ENCODE measurements at places on chromosomes 4 and X.

DNA sequence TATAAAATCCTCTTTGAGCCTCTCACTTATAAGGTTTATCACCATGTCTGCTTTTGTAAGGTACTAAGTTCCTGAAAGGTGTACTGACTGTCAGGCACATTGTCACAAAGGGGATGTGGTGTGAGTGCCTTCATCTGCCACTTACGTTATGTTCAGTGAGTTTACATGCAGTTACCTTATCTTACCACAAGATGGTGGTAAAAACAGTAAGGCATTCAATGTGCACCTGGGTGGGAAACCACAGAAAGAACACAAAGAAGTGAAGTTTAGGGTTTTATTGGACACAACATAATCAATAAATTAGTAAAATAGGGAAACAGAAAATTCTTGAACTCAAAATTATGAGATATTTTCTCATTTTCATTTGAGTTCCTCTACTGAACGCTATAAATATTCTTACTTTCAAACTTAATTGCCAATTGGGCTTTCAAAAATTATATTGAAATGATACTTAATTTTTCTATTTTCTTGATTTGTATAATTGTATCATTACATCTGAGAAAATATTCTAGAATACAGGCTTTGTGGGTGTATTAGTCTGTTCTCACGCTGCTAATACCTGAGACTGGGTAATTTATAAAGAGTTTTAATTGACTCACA lies 650.8 kb downstream of the PCDH7 start:
- DNase-seq: no peak

- DNase-seq: no peak
Measured at GRCh38 chr4:48227662-48228061, 42.0 kb downstream of the TEC start.

- no peak for DNase-seq
Measured at GRCh38 chr4:87309625-87310024, 13.1 kb downstream of the HSD17B13 start.

DNA sequence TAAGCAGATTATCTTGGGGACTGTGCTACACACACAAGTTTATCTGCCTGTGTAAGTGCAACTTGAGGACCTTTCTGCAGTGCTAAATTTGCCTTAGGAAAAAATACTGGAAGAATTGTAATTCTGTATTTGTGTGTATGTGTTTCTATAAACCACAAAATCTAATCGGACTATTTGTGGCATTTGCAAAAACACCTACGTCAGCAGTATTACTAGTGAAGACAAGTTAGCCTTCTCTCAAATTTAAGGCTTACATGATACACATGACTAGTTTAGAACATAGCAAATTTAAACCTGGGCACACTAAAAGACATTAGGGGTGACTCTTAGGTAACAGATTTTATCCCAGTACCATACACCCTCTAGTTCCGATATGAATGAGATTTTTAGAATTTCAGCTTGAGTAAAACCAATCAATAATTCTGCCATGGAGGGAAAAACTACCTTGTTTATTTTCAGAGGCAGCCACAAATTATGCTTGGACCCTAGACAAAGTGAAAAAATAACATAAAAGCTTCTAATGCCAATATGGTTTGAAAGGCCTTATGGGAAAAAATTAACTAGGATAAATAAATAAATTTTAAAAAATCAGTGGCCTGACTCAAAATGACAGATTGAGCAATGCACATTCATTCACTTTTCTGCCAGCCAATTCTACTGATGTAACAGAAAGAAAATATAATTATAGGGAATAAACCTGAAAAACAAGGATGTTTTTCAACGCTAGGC lies 176.4 kb downstream of the SNCA start:
- DNase-seq: no peak

- DNase-seq: no peak
Measured at GRCh38 chrX:10677490-10677889, 57.1 kb upstream of the MID1 start.

DNA sequence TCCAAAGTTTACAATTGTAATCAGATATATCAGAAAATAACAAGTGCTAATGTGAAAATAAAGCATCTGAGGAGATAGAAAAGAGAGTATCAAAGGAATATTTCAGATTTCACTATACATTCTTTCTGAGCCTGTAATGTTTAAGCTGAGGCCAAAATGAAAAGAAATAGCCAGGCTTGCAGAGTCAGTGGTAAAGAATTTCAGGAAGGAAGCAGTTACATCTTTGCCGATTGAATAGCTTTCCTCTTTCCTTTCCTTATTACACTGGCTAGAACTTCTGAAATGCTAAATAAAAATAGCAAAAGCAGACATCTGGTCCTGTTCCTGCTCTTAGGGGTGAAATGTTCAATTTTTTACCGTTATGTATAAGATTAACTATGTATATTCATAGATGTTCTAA lies 1441.6 kb upstream of the PCDH7 start:
- DNase-seq: no peak

- no peak for DNase-seq
Measured at GRCh38 chr4:101290654-101291053, 56.7 kb downstream of the PPP3CA start.

GRCh38 chr4:92265021-92265420 lies 38.7 kb upstream of the GRID2 start:
- no peak for DNase-seq

DNA sequence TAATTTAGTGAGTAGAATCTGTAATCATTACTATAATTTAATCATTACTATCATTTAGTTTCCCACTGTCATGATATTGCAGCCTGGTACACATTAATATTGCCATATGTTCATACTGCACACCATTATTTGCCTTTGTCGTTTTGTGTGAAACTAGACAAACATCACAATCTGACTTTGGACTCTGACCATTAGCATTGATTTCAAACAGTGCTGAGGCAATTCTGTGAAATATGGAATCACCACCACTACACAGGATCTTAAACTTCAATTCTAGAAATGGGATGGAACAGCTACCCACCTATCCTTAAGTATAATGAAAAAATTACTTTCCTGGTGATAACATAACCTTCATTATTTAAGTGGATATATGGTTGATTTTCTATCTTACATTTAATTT lies 98.3 kb downstream of the SORBS2 start:
- no peak for DNase-seq

DNA sequence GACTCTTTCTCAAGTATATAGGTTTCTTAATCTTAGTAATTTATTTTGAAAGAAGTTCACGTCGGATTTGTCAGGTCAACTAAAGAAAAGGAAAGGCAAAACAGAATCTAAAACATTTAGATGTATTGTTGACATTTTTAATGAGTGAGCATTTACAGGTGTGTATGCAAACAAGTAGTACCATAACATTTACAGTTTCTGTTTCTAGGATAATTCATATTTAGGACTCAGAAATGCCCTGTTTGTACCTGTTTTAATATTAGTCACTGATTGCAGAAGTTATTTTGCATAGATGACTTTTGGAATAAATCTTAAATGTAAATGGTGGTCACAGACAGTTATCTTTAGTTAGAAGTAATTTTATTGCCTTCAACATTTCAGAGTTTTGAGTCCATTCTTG lies 151.3 kb upstream of the NUDT6 start:
- DNase-seq: no peak

DNA sequence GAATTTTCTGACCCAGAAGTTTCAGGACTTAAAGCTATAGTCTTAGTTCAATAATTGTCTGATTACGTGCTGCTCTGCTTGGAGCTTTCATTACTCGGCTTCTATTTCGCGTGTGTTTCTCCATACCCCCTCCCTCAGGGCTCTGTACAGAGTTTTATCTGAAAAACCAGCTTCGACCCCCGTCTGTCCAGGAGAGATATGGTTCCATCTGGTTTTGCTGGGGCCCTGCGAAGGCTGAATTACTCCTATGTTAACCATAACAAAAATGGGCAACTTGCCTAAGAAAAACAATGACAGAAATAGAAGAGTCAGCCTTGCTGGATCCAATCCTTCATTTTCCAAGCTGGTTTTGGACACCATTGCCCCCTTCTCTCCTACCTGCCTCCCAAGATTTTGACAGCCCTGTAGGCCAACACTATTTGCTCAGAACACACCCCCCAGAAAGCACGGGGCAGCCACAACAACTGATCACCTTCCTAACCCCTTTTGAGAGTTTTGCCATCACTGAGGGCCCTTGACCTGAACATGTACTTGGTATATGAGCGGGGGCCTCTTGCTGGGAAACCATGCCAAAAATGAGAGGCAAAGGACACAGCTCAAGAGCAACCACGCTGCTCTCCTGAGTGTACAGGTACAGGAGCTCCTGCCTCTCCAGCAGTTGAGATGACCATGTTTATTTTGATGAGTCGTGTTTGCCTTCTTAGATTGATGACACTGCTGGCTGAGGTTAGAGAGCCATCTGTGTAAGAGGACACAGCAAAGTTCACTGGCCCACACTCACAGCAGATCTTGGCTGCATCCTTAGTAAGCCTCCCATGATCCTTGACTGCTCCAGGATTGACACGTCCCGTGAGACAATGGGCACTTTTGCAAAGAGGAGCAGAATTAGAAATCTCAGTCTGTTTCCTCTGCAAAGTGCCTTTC lies 36.2 kb upstream of the ATP6AP2 start:
- DNase-seq: no peak

DNA sequence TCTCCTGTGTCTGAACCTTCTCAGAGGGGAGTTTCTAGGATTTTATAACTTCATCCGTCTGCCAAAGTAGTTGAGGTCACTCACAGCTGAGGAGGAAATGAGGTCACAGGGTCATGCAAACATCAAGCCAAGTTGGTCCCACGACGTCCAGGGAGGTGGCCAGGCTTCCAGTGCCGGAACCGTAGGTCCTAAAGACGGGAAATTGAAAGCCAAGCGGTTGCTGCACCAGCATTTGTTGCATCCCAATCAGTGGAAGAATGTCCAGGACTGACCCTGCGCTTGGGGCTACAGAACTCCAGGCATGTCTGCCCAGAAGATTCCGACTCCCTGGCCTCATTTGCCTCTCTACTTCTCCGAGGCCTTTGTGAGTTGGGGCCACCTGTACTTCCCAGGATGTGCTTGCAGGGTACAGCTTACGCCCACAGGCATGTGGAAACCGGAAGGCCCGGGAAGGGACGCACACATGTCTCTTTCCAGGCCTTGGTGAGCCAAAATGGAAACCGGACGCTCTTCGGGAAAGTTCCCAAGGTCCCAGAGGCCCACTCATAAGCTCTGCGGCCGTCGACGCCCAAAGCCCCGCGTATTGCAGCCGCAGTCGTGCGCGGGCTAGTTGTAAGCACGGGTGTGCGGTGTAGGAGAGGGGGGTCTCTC lies 9.3 kb downstream of the PRDM8 start:
- DNase-seq: no peak

- no peak for DNase-seq
Measured at GRCh38 chr4:183285886-183286285, 34.2 kb downstream of the CLDN22 start.

DNA sequence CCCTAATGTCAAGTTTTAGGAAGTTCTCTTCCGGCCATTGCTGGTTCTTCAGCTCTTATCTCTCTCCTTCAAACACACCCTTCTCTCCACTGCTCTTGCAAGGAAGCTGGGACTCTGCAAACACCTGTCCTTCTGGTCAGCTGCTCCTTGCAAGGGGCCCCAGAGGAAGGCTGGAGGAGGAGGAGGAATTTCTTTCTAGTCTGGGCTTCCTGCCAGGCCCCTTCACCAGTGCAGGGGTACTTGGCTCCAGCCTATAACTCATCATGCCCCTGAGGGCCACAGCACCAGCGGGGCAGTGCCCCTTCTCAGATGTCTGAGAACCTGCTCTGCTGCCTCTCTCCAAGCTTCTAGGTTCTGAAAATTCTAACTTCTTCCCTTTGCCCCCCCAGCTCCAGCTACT lies 46.7 kb downstream of the REELD1 start:
- no peak for DNase-seq

DNA sequence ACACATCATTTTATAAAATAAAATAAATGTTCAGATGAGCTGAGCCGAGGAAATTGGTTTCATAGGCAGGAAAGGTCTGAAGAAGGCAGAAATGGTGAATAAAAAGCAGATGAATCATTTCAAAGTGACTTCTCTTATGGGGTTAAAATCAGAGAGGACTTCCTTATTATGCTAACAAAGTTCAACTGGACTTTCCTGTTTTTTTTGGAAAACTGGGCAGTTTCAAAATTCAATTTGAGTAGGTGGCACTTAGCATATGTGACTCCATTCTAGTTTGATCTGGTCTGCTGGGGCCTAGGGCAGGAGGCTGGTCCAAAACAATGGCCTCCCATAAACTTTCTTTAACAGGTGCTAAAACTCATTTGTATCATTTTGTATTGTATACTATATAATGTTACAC lies 1794.9 kb upstream of the TENM3 start:
- no peak for DNase-seq

DNA sequence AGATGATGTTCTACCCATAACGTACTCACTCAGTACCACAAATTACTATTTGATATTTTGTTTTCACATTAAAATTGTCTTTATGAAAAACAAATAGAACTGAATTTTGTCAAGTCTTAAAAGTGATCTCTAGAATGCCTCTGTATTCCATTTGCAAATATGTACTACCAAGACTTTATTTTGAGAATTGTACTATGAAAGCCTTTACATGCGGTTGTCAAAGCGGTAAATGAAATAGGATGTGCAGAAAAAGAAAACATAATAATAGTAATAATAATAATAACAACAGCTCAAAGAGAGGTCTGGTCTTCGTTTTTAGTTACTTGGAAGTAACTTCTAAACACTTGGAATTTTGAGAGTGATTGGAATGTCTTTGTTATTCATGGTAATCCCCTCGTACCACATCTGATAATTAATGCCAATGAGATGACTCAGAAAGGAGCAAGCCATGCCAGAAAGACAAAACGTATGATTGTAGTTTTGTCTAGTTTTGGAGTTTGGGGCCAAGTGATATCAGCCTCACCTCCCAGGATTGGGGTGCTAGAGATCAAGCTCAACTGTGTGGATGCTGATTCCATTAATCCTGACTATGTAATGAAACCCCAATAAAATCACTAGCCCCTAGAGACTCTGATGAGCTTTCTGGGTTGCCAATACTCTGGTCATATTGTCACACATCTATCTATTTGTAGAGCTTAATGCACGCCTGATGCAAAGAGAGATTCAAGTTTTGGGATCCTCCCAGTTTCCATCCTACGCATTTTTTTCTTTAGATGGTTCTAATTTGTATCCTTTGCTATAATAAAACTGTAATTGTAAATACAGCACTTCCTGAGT lies 20.2 kb upstream of the CTSO start:
- DNase-seq: no peak
